ENCODE measurements at places on chromosomes 6 and 20. TPM values are rescaled to one million over a fixed set of nuclear protein-coding genes. Genes with fewer than 3 reads are reported as not detected.

Gene PLAGL2
- polyA plus RNA-seq = 5.9 TPM

Gene ABT1
- polyA plus RNA-seq = 14.9 TPM

Gene GRIK2
- polyA plus RNA-seq = 12.8 TPM

Gene CRISP3
- not detected for polyA plus RNA-seq

Gene KIAA0408
- 4.7 TPM for polyA plus RNA-seq

Gene IRAK1BP1
- 2.6 TPM for polyA plus RNA-seq

Gene RPL7L1
- 45.0 TPM for polyA plus RNA-seq

Gene CBLN4
- polyA plus RNA-seq = not detected

Gene TP53TG5
- not detected for polyA plus RNA-seq

DNA sequence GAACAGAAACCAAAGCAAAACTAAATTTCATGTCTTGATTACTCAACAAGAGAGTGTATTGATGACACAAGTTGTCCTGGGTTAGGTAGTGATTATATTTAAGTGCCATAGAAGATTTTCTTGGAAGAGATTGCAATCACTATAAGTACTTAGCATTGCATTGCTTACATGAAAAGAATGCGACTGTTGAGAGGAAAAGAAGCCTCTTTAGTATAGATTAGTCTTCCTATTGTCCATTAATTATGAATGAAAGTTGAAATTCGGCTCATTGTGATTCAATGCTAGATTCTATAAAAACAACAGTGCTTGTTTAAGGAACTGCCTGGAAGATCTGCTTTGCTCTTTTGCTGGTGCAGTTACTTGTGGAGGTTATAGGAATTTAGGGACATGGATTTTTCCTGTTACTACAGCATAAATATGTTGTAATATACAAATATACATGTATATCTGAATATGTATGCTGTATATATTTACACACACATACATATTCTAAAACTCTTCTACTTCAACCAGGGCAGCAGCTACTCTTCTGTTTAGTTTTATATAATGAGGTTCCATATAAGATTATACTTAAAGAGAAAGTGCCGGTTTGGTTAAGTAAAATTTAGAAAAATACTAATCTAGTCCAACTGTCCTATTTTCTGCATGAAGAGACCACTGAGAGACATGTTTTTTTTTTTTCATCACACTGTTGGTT lies 796.3 kb downstream of the KIF16B start:
- DNase-seq = no peak

DNA sequence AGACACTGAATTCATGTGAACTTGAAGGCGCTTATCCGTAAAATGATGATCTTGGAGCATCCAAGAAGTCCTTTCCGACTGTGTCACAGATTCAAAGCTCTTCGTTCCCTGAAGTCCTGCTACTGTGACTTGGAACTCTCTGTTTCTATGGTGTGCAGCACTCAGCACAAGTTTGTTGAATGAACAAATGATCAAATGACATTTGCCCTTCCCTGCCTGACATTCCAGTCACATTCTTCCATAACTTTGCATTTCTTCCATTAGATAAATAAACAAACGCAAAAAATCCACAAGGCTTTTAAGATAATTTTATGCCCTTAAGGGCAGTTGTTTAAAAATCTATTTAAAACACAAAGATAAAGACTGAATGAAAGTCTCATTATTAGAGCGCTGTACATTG lies 39.9 kb downstream of the SGK1 start:
- DNase-seq = no peak

GRCh38 chr6:54254886-54255285 lies 53.4 kb upstream of the TINAG start:
- DNase-seq = no peak

GRCh38 chr6:10991115-10991514 lies 53.0 kb downstream of the ELOVL2 start:
- no peak for DNase-seq

GRCh38 chr20:62606551-62607201 lies 35.6 kb upstream of the SLCO4A1 start:
- no peak for DNase-seq

- DNase-seq = no peak
Measured at GRCh38 chr6:16493802-16494201, 255.4 kb downstream of the GMPR start.
